Naive thymus-derived CD8-positive, alpha-beta T cell (primary cell): ENCODE measurements at places on chromosomes 6 and 20. TPM values are rescaled to one million over a fixed set of nuclear protein-coding genes. Genes with fewer than 3 reads are reported as not detected.

Gene JPH2
- polyA plus RNA-seq, result not detected

Gene SNAP91
- not detected for polyA plus RNA-seq

Gene OLIG3
- not detected for polyA plus RNA-seq

Gene TCF21
- polyA plus RNA-seq, result not detected

Gene PI16
- polyA plus RNA-seq, result 6.4 TPM

Gene FOXP4
- 0.19 TPM for polyA plus RNA-seq

Gene SEMG2
- polyA plus RNA-seq, result not detected

Gene E2F1
- 0.34 TPM for polyA plus RNA-seq
